ENCODE measurements at places on chromosomes 1 and 21.
A peak's percentile ranks its signal among the peaks of the same experiment; 100 is the strongest.

GRCh38 chr1:230141021-230141648, 74.1 kb downstream of the GALNT2 start:
- no peaks in the 10 kb centered on the region for H3K27me3 ChIP-seq
- H3K36me3 ChIP-seq = no peaks in the 10 kb centered on the region
- H3K27ac ChIP-seq = peak overlapping the region; percentile 22
- no peak overlapping the region for H3K4me3 ChIP-seq
- H3K4me1 ChIP-seq = peaks cover 39% of the 10 kb centered on the region
- DNase-seq = peak; percentile 62

DNA sequence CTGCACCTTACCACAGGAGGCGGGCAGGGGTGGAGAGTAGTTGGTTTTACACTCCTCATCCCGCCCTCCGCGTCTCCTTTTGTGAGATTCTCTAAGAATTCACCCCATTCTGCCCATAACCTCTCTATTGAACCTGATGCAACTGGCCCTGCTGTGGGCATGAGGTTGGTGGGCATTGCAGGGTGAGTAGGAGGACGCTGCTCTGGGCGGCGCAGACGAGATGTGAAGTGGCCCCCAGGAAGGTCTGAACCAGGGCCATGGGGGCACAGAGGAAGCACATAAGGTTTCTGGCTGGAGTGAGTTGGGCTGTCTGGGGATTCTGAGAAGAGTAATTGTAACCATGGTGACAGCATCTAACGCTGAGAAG, 8.8 kb downstream of the PADI1 start:
- peaks cover 93% of the 10 kb centered on the region for H3K27me3 ChIP-seq
- DNase-seq = no peak
- H3K27ac ChIP-seq = no peak overlapping the region
- H3K4me1 ChIP-seq = no peaks in the 10 kb centered on the region
- H3K36me3 ChIP-seq = no peaks in the 10 kb centered on the region
- no peak overlapping the region for H3K4me3 ChIP-seq

- H3K4me1 ChIP-seq = peaks cover 7% of the 10 kb centered on the region
- DNase-seq = no peak
- H3K36me3 ChIP-seq = no peaks in the 10 kb centered on the region
Measured at GRCh38 chr1:200211157-200211556, 183.6 kb downstream of the NR5A2 start.

DNA sequence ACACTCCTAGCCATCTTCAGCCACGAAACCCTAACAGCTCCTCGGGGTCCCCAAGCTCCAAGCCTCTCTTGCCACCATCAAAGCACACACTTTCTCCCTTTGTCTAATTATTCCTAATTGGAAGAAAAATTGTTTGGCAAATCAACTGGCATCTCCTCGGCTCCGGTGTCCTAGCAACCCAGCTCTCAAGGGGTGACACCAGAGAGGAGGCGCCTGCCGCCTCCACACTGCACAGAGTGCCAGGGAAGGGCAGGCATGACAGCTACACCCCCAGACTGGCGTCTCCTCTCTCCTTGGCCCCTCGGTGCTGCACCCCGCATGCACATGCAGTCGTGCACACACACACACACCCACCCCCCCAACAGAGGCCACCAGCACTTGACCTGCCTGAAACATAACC, 18.2 kb upstream of the GJB5 start:
- no peak overlapping the region for H3K27ac ChIP-seq
- H3K4me1 ChIP-seq = no peaks in the 10 kb centered on the region
- H3K27me3 ChIP-seq = peaks cover 61% of the 10 kb centered on the region
- DNase-seq = no peak

DNA sequence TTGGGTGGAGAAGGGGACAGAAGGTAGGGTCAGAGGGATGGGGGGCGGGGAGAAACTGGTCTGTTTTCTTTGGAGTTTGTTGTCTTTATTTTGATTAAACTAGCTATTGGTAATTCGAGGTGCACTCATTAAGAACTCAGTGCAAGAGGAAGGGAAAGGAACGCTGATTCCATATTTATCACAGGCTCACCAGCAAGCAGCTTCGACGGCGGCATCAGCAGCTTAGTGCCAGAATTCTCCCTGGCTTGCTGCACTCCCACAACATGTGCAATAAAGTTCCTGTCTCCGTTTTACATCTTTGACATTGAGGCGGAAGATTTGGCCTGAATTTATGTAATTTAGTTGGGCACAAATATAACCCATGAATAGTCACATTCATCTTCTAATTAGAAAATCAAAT, 57.6 kb downstream of the PEX14 start:
- H3K27ac ChIP-seq = no peak overlapping the region
- no peaks in the 10 kb centered on the region for H3K27me3 ChIP-seq
- no peak for DNase-seq
- no peaks in the 10 kb centered on the region for H3K4me1 ChIP-seq
- H3K4me3 ChIP-seq = no peak overlapping the region

DNA sequence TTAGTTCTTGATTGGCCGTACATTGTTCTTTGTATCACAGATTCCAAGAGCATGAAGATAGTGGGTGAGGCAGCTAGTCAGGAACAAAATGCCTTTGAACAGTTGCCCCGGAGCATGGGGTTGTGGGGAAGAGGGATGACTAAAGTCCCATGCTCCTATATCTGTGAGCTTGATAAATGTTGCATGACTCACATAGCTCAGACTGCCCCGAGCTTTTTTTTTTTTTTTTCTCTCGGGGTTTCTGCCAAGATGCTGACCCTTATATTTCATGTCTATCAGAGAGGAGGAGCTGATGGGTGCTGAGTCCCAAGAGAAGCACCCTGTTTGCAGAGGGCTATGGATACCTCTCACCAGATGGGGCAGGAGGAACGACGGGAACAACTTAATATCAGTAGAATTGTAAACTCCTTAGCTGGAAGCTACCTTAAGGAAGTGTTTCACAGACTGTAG, 40.6 kb downstream of the SRRM1 start:
- no peak overlapping the region for H3K4me3 ChIP-seq
- H3K4me1 ChIP-seq = no peaks in the 10 kb centered on the region
- no peaks in the 10 kb centered on the region for H3K27me3 ChIP-seq
- H3K36me3 ChIP-seq = no peaks in the 10 kb centered on the region

- H3K27ac ChIP-seq = peak overlapping the region; percentile 47
- no peaks in the 10 kb centered on the region for H3K27me3 ChIP-seq
- H3K36me3 ChIP-seq = no peaks in the 10 kb centered on the region
Measured at GRCh38 chr21:22961258-22961657, 1963.0 kb downstream of the NCAM2 start.

DNA sequence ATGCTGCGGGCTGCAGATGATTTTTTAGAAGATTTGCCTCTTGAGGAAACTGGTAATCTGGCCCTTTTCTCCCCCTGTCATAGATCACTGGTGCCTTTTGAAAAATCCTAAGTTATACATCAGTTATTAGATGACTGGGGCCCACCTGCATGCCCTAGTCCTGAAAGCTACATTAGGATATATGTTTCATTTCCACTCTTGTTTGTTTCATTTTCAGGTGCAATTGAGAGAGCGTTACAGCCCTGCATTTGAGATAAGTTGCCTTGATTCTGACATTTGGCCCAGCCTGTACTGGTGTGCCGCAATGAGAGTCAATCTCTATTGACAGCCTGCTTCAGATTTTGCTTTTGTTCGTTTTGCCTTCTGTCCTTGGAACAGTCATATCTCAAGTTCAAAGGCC, 8.1 kb upstream of the IFI44 start:
- H3K4me1 ChIP-seq = peaks cover 6% of the 10 kb centered on the region
- DNase-seq = peak; percentile 65
- H3K27me3 ChIP-seq = no peaks in the 10 kb centered on the region
- H3K36me3 ChIP-seq = no peaks in the 10 kb centered on the region
- H3K4me3 ChIP-seq = no peak overlapping the region
- no peak overlapping the region for H3K27ac ChIP-seq

GRCh38 chr1:205199090-205199930, 12.2 kb downstream of the DSTYK start:
- H3K36me3 ChIP-seq = no peaks in the 10 kb centered on the region
- H3K27me3 ChIP-seq = no peaks in the 10 kb centered on the region
- H3K27ac ChIP-seq = no peak overlapping the region
- no peaks in the 10 kb centered on the region for H3K4me1 ChIP-seq
- no peak for DNase-seq

- no peaks in the 10 kb centered on the region for H3K27me3 ChIP-seq
- no peak overlapping the region for H3K4me3 ChIP-seq
- H3K4me1 ChIP-seq = no peaks in the 10 kb centered on the region
- DNase-seq = no peak
- H3K27ac ChIP-seq = no peak overlapping the region
Measured at GRCh38 chr1:23492132-23492720, 8.2 kb upstream of the ASAP3 start.

- no peaks in the 10 kb centered on the region for H3K4me1 ChIP-seq
- H3K4me3 ChIP-seq = no peak overlapping the region
- no peaks in the 10 kb centered on the region for H3K36me3 ChIP-seq
- H3K27me3 ChIP-seq = no peaks in the 10 kb centered on the region
- DNase-seq = no peak
Measured at GRCh38 chr1:56028244-56028643, 551.1 kb downstream of the PLPP3 start.

GRCh38 chr1:239739375-239739774, 352.3 kb upstream of the FMN2 start:
- H3K36me3 ChIP-seq = no peaks in the 10 kb centered on the region
- H3K27ac ChIP-seq = no peak overlapping the region
- H3K4me3 ChIP-seq = no peak overlapping the region
- no peaks in the 10 kb centered on the region for H3K27me3 ChIP-seq
- DNase-seq = no peak
- no peaks in the 10 kb centered on the region for H3K4me1 ChIP-seq

DNA sequence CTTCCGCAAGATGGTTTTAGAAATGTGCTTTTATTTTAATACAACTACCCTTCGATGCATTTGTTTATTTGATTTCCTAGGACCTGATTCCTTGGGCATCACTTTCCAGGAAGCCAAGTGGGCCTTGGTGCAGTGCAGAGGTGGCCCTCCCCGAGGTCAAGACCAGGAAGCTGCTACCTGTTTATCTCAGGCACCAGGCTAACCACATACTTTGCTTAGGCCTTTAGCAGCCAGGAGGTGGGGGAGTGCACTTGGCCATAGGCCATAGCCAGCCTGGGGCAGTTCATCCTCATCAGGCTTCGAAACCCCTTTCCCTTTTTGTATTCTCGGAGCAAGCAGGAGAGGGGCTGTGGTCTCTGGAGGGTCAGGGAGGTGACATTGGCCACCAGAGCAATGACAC, 45.4 kb downstream of the SMYD2 start:
- H3K27me3 ChIP-seq = no peaks in the 10 kb centered on the region
- H3K4me3 ChIP-seq = no peak overlapping the region
- H3K36me3 ChIP-seq = no peaks in the 10 kb centered on the region

- no peaks in the 10 kb centered on the region for H3K36me3 ChIP-seq
- H3K4me1 ChIP-seq = no peaks in the 10 kb centered on the region
- DNase-seq = peak; percentile 21
- H3K27ac ChIP-seq = no peak overlapping the region
- H3K27me3 ChIP-seq = no peaks in the 10 kb centered on the region
Measured at GRCh38 chr1:25572708-25573590, 29.5 kb downstream of the LDLRAP1 start.

DNA sequence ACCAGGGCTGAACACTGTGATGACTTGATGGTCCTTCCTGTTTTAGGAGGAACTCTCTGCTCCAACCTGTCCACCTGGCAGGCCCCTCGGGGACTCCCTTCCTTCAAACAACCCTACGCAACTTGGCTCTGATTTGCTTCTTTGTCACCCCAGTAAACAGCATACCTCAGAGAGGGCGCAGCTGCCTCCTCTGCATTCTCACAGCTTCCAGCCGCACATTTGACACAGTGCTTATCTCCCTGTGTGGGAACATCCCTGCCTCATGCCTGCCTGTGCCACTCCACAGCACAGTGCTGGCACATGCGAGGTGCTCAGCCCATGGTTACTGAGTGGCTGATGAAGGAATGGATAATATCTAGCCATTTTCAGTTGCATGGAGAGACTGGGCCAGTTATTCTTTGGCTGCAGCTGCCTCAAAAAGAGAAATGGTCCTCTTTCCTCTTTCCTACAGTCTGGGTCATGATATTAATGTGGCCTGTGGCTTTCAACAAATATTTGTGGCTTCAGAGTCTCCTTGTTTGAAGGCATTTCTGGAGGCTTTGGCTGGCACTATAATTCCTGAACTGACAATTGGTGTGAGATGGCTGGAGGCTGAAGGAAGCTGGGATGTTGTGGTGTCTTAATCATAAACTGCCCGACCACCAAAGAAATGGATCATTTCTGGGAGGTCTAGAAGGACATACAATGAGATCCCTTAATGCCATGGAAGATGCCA, 77.9 kb downstream of the TENT5C start:
- H3K4me3 ChIP-seq = no peak overlapping the region
- peaks cover 38% of the 10 kb centered on the region for H3K4me1 ChIP-seq
- no peaks in the 10 kb centered on the region for H3K36me3 ChIP-seq
- H3K27me3 ChIP-seq = no peaks in the 10 kb centered on the region

DNA sequence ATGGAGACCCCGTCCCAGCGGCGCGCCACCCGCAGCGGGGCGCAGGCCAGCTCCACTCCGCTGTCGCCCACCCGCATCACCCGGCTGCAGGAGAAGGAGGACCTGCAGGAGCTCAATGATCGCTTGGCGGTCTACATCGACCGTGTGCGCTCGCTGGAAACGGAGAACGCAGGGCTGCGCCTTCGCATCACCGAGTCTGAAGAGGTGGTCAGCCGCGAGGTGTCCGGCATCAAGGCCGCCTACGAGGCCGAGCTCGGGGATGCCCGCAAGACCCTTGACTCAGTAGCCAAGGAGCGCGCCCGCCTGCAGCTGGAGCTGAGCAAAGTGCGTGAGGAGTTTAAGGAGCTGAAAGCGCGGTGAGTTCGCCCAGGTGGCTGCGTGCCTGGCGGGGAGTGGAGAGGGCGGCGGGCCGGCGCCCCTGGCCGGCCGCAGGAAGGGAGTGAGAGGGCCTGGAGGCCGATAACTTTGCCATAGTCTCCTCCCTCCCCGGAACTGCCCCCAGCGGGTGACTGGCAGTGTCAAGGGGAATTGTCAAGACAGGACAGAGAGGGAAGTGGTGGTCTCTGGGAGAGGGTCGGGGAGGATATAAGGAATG, 505 bp downstream of the LMNA start:
- no peak overlapping the region for H3K27ac ChIP-seq
- H3K4me3 ChIP-seq = peak overlapping the region; percentile 71
- peaks cover 5% of the 10 kb centered on the region for H3K27me3 ChIP-seq
- DNase-seq = peak; percentile 35
- H3K4me1 ChIP-seq = peaks cover 10% of the 10 kb centered on the region

DNA sequence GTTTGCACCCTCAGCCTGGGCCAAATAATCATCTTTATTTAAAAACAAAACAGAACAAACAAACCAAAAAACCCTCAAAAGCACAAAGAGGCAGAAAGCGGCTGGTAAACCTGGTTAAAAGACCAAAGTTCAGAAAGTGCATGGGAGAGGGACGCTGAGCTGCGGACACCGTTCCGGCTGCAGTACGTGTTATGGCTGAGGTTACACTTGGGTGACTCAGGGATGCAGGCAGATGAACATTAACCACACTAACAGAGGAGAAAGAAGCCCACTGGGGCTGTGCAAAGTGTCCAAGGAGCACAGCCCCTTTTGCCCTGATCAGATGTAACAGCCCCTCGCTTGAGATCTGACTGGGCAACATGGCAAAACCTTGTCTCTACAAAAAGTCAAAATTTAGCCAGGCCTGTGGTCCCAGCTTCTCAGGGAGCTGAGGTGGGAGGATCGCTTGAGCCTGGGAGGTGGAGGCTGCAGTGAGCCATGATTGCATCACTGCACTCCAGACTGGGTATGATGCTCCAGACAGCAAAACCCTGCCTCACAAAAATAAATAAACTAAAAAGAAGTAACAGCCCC, 28.3 kb downstream of the GPR157 start:
- peaks cover 21% of the 10 kb centered on the region for H3K27me3 ChIP-seq
- H3K4me3 ChIP-seq = no peak overlapping the region
- H3K27ac ChIP-seq = no peak overlapping the region
- no peaks in the 10 kb centered on the region for H3K36me3 ChIP-seq

- H3K36me3 ChIP-seq = peaks cover 12% of the 10 kb centered on the region
- H3K27ac ChIP-seq = peak overlapping the region; percentile 95
- peaks cover 45% of the 10 kb centered on the region for H3K4me1 ChIP-seq
Measured at GRCh38 chr1:23524716-23525401, 6.2 kb downstream of the E2F2 start.
